Stimulated activated CD8-positive, alpha-beta memory T cell treated with anti-CD3 and anti-CD28 coated beads, Interleukin-15, amount 100 ng/mL, for 48 hours (primary cell): ENCODE measurements at places on chromosomes 2 and 18.

- no peak for DNase-seq
Measured at GRCh38 chr2:104050656-104051242, 803.2 kb upstream of the POU3F3 start.

GRCh38 chr2:133025004-133025403 is 355.0 kb upstream of the LYPD1 start:
- DNase-seq: no peak

DNA sequence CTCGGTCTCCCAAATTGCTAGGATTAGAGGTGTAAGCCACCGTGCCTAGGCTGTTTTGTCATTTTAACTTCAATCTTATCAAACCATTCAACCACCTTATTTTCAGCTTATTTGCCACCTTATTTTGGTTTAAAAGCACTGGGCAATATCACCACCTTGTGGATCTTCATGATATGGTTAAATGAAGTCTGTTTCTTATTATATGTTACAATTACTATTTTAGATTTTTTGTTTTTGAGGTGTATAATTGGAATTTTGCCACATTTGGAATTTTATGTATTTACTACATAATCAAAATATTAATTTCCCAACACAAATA is 43.8 kb upstream of the SCN9A start:
- DNase-seq: no peak

DNA sequence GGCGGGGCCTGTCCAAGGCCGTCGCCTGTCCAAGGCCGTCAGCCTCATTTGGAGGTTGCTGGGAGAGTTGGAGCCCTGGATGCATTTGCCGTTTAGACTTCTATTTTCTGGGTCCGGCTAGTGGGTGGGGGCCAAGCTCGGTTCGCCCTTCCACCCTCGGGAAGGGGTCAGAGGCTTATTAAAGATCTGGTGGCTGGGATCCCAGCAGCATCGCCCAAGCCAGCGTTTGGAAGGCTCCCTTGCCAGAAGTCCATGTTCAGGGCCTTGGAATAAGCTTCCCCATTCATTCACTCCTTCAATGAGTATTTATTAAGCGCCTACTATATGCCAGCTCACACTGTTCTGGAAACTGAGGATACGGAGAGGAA is 516 bp upstream of the DOCK10 start:
- no peak for DNase-seq

DNA sequence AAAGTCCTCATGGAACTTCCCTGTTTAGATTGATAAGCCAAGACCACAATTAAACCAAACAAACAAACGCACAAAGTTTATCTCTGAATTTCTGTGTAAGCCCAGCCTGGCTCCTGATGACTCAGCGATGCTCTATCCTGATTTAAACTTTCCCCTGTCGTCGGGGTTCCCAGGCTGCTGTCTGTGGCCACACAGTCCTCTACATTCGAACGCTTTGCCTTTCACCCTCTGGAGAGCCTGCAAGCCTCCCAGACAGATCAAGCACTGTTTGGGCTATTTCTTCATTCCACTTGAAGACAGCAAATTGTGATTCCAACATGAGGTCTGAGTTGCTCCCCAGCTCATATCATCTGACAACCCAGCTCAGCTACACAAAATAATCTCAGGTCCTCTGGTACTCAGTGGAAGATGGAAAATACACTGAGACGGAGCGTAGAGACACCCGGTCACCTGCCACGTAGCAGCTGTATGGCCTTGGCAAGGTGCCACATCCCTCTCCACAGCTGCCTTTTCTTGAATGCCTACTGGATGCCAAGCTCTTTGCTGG is 51.2 kb downstream of the CYRIA start:
- DNase-seq: no peak

DNA sequence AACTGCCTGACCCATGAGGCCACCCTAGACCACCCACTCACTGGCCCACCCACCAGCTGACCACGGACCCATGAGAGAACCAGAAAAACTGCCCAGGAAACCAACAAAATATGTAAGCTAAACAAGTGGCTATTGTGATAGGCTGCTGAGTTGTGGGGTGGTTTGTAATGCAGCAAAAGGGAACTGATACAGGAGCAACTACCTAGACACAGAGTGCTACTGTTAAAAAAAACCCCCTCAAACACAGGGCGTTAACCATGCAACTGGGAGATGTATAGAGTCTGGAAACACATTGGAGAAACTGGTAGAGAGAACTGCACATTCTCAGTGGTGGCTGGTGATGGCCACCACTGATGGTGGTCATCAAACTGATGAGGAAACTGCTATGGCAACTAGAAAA is 206.3 kb upstream of the GYPC start:
- DNase-seq: no peak

DNA sequence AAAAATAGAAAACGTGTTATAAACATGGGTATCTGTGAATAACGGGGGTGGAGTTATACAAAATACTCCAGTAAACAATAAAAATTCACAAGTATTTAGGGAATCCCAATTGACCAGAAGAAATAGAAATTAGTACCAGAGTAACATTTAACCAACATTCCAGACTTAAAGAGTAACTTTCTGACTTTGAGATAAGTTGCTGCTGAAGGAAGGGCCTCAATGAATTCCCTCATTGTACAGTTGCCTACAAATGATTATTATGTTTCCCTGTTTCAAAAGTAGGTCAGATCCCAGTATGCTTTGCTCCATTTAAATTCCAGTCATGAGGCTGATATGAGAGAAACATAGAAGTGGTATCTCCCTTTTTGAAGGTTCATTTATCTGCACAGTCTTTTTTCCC is 88.3 kb upstream of the KCNH7 start:
- DNase-seq: no peak

DNA sequence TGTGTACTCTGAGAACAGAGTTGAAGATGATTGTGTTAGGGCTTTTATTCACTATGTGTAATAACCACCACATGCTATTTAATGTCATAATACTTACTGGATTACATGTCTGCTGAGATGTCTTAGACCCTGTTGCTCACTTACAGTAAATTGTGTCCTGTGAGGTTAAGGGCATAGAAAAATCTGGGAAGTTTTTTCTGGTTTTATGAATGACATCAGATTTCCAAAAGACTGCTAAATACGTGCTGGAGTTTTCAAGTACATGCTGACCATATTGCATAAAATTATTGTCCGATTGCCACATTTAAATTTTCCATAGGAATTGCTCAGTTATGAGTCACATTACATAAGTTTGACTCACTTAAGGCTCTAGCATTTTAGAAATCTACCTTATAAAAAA is 96.7 kb upstream of the COL5A2 start:
- DNase-seq: no peak

- no peak for DNase-seq
Measured at GRCh38 chr2:179137200-179137759, 87.3 kb upstream of the CCDC141 start.

- DNase-seq: no peak
Measured at GRCh38 chr2:164213916-164214315, 407.4 kb downstream of the GRB14 start.

- DNase-seq: no peak
Measured at GRCh38 chr2:72291059-72291458, 143.4 kb upstream of the CYP26B1 start.

DNA sequence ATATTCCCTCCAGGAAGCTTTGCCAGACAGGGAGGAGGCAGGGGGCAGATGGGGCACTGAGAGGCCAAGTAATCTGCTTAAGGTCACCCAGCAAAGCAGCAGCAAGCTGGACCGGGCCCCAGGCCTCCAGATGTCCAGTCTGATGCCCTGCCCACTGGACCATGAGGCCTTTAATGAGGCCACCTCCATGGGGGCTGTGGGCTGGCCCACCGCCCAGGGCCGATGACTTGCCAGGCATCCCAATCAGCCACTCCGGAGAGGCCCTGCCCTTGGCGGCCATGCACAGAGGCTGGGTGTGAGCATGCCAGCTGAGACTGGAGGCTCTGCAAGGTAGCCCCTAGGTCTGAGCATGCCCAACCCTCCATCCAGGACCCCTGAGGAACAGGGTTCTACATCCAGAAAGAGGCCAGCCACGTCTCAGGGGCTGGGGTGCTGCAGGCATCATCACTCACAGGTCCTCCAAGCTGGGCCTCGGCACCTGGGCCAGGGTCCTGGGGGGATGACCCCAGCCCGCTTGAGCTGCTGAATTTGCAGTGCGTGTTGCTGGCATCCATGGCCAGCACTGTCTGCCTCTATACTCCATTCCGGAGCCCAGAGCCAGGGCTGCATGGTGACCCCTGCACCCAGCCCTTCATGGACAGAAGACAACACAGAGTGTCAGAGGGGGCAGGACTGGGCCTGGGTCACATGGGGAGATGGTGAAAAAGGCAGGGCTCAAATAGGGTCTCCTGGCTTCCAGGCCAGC is 164.2 kb downstream of the INHBB start:
- no peak for DNase-seq

DNA sequence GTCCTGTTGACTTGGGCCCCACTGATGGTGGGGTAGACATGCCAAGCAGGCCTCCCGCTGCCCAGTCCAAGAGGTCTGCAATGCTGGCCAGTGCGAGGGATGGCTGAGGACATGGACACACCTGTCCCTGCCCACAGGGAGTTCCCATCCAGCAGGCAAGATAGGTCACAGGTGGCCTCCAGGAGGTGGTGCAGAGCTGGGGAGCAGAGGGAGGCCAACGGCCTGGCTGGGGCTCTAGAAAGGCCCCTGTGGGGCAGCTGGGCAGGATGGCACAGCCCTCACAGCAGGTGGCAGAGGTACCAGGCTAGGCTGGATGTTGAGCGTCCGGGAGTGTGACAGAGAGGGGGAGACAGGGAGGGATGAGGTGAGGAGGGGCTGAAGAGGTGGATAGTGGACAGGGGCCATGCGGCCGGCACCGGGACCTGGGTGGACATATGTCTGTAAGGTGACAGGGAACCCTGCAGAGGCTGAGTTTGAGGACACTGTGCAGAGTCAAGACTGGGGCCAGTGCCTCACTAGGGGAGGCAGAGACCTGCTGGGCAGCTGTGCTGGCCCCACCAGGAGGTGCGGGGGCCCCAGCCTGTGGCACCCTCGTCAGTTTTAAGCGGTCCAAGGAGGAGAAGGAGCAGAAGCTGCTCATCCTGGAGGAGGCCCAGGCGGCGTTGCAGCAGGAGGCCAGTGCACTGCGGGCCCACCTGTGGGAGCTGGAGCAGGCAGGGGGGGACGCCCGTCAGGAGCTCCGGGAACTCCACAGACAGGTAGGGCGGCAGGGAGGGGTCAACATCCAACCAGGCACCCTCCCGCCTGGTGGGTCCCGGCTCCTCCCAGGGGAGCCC is 34.3 kb upstream of the SNED1 start:
- DNase-seq: no peak

DNA sequence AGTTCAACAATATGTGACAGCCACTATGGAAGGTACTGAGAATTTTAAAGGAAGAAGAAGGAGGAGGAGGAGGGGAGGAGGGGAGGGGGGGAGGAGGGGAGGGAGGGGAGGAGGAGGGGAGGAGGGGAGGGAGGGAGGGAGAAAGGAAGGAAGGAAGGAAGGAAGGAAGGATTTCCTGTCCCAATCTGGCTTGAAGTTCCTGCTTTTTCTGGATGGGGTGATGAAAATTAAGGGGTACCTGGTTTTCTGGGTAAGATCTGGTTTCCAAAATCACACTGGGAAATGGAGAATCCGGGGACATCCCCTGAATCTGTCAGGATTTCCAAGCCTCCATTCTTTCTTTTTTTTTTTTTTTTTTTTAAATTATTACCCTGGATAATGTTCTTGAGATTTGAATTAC is 271.8 kb downstream of the MTX2 start:
- no peak for DNase-seq

GRCh38 chr2:174766271-174766670 is 2.0 kb upstream of the CHRNA1 start:
- DNase-seq: no peak

DNA sequence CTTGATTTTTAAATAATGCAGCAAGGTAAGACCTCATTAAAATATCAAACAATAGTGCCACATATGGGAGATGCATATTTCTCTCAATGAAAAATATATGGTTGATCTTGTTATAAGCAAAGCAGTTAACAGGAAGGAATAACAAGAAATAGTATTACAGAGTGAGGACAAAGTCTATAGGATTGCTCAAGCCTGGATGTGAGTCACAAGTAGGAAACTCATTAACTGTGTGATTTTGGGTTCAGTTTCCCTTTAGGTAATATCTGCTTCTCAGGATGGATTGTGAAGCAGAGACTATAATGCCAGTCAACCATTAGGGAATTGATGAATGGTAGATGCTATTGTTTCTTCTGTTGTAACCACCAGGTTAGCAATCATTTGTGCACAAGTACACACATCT is 42.9 kb upstream of the SPHKAP start:
- DNase-seq: no peak

DNA sequence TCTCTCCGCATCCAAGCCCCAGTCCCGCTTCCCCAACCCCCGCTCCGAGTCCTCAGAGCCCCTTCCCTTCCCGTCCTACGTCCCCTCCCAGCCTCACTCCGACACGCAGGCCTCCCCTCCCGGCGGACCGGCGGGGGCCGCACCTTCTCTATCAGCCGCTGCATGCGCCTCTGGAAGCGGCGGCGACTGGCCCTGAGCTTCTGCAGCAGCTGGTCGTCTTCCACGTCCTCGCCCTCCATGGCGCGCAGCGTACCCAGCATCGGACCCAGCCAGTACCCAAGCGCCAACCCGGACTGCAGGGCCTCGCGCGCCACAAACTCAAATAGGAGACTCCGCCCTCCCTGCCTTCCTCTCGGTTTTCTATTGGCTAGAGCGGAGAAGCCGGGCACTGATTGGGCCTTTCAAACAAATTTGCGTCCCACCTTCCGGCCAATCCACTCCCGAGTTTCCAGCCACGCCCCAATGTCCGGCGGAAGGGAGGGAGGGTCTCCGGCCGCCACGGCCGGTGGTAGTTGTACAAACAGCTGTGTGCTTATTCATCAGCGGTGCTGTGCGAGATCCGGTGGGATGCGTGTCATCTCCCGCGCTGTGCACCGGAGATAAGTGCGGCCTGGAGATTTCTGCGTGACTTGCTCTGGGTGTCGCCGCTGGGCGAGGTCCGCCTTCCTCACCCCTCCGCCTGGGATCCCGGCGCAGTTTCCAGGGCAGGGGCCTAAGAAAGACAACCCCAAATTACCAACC is at the start of gene HJURP:
TSS of gene HJURP (minus strand) at position 295 of the 741 bp plus-strand sequence. CDS start at position 260, 35 bp downstream.
- DNase-seq: peak; percentile 91

- DNase-seq: no peak
Measured at GRCh38 chr2:98037206-98037605, 41.5 kb upstream of the TMEM131 start.

DNA sequence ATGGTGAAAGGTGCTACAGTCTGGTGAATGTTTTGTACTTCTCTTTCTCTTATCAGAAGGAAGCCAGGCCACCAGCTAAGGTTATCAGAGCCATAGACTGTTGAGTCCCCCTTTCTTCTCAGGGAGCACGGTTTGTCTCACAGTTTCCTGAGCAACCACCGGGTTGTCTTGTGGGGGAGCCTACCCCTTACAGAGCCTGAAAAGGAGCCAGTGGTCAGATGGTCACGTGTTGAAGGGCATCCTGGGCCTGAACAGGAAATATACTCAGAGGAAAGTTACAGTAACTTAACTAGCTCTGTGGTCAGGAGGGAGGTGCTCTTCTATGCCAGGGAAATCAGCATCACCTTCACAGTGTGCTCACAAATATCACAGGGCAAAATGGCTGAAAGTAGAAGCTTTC is 11.6 kb downstream of the CD28 start:
- peak; percentile 51 for DNase-seq

- DNase-seq: no peak
Measured at GRCh38 chr2:44944952-44945612, 3.6 kb downstream of the SIX3 start.
